ENCODE measurements at places on chromosomes 11 and 22. TPM values are rescaled to one million over a fixed set of nuclear protein-coding genes. Genes with fewer than 3 reads are reported as not detected.

The ALX4 gene
- 4.1 TPM for total RNA-seq

The KCNK4 gene
- not detected for total RNA-seq

The TMEM191B gene
- 2.3 TPM for total RNA-seq

The DDIAS gene
- 7.6 TPM for total RNA-seq

The RBFOX2 gene
- 32.4 TPM for total RNA-seq

The DGCR6 gene
- 1.2 TPM for total RNA-seq
